Pons (tissue), 1 donor: ENCODE measurements at places on chromosomes 5 and 9.
A peak's percentile ranks its signal among the peaks of the same experiment; 100 is the strongest.

DNA sequence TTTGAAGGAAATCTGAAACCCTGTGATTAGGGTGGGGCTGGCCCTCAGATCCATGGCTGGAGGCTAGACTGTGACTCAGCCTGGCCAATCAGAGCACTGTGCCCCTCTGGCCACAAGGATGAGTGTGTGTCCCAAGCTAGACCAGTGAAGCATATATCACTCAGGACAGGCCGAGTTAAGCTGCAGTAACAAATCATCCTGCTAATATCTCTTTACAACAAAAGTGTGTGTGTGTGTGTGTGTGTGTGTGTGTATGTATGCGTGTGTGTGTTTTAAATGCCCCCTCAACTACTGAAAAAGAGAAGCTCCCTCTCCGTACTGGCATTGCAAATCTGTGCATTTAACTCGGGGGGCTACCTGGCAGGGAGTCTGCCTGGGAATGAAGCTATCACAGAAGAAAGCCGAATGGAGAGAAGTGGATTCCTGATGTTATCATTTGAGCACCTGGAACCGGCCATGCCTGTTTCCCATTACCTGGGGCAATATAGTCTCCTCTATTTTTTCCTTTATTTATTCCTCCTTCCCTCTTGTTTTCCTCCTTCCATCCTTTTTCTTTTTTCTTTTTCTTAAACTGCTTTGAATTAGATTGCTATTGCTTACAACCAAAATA, 25.6 kb downstream of the STC2 start:
- no peak for DNase-seq

- no peak for DNase-seq
Observed at GRCh38 chr5:69209602-69210001, 20.2 kb downstream of the CENPH start.

GRCh38 chr9:20526500-20527319, 95.6 kb downstream of the MLLT3 start:
- no peak for DNase-seq

- DNase-seq, result no peak
Observed at GRCh38 chr9:38186404-38187115, 117.5 kb upstream of the SHB start.

GRCh38 chr5:172235132-172235780, 41.3 kb downstream of the EFCAB9 start:
- DNase-seq, result peak; percentile 12

DNA sequence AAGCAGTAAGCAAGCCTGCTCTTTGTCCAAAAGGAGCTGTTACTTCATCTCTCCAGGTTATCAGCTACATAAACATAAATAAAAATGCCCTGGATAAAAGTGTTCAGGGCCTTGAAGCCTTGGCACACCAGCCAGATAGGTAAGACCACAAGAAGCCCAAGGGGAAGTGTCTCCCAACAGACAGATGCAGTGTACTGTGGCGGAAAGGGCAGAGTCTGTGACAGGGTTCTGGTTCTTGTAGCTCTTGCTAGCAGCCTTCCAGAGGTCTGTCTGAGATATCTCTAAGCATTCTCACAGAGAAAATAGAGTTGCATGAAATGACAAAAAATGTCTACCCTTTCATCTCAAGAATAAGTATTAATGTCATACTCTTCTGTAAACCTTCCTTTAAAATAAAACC, 30.1 kb downstream of the ISOC1 start:
- no peak for DNase-seq

DNA sequence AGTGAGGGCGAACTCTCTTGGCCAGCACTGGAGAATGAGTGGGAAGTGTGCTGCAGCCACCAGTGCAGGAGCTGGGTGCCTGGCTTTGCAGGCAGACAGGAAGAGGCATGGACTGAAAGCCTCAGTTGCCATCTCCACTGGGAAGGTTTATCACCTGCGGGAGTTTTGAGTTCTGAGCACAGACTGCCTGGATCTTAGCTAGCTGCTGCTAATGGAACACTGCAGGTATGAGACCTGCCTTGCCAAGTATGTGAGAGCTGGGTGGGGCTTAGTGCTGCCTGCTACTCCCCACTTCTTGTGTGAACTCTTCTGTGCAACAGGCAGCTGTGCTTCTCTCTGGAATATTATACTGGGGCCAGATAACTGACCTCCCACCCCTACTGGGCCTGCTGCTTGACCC, 424.1 kb downstream of the TLR4 start:
- DNase-seq, result no peak

- no peak for DNase-seq
Observed at GRCh38 chr5:27594141-27594540, 555.8 kb upstream of the CDH9 start.

DNA sequence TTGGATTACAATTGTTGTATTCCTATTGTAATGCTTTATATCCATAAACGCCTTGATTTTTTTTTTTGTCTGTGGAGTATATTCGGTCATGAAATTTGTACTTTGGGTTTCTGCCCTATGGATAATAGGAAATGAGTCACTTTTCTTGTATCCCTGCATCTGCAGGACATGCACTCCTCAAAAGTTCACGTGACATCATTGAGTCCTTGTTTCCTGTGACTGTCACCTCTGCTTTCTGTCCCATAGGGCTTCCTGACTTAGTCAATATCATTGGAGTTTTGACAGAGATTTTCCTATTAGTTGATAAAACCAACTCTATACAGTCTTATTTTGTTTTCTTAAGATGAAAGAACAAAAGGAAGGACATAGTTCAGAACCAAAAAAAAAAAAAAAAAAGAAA, 356.3 kb downstream of the MAT2B start:
- DNase-seq, result no peak

GRCh38 chr5:137954131-137954879, 65.0 kb downstream of the PKD2L2 start:
- no peak for DNase-seq

DNA sequence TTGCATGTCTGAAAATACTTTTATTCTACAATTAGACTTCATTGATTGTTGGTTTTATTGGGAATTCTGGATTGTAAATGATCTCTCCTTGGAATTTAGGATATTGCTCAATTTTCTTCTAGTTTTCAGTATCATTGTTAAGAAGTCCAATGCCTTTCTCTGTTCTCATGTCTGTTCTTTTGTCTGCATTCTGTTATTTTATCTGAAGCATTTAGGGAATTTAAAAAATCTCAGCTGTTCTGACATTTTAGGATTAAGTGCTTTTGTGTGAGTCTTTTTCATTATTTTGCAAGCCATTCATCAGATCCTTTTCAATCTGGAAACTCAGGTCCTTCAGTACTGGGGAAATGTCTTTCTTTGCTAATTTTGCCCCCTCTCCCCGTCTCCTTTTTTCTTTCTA, 4.4 kb upstream of the FER start:
- DNase-seq, result no peak

GRCh38 chr5:131322926-131323325, 59.1 kb downstream of the CDC42SE2 start:
- no peak for DNase-seq

GRCh38 chr5:125006011-125006685, 259.7 kb upstream of the ZNF608 start:
- no peak for DNase-seq

- no peak for DNase-seq
Observed at GRCh38 chr9:94833802-94834201, 107.3 kb downstream of the AOPEP start.

DNA sequence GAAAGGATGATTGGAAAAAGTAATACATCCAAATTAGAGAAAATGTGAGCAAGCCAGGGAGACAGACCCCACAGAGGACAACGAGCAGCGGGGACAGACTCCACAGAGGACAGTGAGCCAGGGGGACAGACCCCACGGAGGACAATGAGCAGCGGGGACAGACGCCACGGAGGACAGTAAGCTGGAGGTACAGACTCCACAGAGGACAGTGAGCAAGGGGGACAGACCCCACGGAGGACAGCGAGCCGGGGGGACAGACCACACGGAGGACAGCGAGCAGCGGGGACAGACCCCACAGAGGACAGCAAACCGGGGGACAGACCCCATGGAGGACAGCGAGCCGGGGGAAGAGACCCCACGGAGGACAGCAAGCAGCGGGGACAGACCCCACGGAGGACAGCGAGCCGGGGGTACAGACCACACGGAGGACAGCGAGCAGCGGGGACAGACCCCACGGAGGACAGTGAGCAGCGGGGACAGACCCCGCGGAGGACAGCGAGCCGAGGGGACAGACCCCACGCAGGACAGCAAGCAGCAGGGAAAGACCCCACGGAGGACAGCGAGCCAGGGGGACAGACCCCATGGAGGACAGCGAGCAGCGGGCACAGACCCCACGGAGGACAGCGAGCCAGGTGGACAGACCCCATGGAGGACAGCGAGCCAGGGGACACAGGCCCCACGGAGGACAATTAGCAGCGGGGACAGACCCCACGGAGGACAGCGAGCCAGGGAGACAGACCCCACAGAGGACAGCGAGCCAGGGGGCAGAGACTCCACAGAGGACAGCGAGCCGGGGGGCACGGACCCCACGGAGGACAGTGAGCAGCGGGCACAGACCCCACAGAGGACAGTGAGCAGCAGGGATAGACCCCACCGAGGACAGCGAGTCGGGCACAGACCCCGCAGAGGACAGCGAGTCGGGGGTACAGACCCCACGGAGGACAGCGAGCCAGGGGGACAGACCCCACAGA, 1.9 kb upstream of the ZDHHC11 start:
- no peak for DNase-seq

DNA sequence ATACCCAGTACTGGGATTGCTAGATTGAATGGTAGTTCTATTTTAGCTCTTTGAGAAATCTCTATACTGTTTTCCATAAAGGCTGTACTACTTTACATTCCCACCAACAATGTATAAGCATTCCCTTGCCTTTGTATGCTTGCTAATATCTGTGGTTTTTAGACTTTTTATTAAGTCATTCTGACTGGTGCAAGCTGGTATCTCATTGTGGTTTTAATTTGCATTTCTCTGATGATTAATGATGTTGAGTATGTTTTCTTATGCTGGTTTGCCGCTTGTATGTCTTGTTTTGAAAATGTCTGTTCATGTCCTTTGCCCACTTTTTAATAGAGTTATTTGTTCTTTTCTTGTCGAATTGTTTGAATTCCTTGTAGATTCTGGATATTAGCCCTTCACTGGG, 512.7 kb upstream of the PAPPA start:
- DNase-seq, result no peak

DNA sequence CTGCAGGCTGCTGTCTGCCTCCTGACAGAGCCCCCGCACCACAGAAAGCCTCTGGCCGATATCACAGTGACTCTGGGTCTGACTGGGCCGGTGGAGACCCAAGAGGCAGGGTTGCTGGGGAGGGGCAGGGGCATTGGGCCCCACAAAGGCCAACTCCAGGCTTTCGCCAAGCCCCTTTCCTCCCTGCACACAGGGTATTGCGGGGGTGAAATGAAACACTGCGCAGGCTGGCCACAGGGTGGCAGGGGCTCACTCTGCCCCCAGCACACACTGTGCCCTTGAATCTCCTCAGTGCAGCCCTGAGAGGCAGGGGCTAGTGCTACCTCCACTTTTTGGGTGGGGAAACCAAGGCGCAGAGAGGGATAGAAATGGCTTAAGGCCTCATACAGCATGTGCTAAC, 44.6 kb downstream of the BARX1 start:
- no peak for DNase-seq

- no peak for DNase-seq
Observed at GRCh38 chr5:59887274-59887673, 6.3 kb downstream of the PDE4D start.

DNA sequence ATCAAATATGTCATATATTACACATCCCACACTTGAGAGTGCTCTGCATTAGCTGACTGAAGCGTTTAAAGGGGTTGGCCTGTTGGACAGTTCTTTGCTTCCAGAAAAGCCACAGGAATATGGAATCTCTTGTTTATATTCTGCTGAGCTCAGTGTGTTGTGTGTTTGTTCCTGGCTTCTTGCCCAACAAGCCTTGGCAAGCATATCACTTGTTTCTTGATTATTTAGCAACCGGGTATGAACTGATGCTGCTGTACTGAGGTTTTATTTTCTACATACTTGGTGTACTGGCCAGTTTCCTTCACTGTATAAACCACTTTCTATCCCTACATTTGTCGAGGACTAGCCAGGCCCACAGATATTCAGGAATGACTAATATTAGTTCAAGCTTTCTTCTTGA, 378.9 kb downstream of the KCTD16 start:
- peak; percentile 31 for DNase-seq

DNA sequence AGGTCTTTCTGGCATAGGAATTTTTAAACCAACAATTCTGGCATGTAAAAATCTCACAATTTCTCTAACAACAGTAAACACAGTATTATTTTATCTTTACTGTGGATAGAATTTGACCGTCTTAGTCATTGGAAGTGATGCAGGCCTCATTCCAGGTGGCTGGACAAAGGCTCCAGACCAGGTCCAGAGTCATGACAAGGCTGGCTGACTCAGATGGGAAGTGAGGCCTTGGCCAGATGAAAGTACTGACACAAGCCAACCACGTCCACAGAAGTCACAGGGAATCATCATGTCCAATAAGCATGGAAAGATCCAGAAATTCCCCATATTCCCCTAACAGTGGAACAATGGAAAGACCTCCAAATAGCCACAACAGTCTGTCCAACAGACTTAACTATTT, 12.4 kb downstream of the SPOCK1 start:
- no peak for DNase-seq

DNA sequence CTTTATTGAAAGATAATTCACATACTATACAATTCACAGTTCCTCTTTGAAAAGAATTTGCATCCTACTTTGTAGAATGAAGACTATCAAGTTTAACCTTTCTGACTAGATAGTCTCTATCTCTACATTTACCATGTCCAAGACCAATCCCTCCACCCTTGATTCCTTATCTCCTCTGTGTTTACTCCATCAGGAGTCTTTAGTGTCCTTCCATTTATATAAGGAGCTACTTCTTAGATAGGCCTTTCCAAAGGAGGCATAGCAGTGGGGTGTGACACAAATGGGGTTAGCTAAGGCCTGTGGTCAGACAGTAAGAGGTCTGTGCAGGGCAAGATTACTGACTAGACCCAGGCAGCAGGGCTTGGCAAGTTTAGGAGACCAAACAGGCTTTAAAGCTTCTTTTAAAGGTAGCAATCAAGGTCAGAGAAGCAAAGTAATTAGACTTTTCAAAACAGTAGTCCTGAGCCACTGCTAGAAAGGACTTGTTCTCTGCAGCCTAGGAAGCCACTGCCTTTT, 11.1 kb upstream of the DMXL1 start:
- no peak for DNase-seq

- DNase-seq, result no peak
Observed at GRCh38 chr9:8799206-8799605, 999.6 kb upstream of the DMAC1 start.

DNA sequence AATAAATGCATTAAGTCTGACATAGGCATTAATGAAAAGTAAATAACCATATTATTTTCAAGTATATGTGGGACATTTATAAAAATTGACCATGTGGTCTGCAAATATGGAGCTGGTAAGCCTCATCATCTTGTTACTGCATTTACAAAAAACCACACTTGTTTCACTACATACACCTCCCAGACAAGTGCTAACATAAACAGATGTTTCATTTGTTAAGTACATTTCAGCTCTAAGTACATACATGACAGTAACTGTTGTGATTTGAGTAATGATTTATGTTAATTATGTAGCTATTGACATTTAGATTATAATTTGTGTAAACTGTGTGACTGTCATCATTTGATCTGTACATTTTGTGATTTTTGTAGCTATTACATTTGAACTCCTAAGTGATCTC, 13.9 kb downstream of the IDNK start:
- no peak for DNase-seq
